ENCODE measurements at places on chromosomes 5 and 9. TPM values are rescaled to one million over a fixed set of nuclear protein-coding genes. Genes with fewer than 3 reads are reported as not detected.

SCGB3A2 gene
- total RNA-seq, result 0.82 TPM

SVEP1 gene
- 1.1 TPM for total RNA-seq

CTXN3 gene
- not detected for total RNA-seq

ANKRD55 gene
- total RNA-seq, result not detected

TXNDC8 gene
- not detected for total RNA-seq

PDLIM7 gene
- 591 TPM for total RNA-seq

TEK gene
- total RNA-seq, result 2.3 TPM

TMEFF1 gene
- 14.8 TPM for total RNA-seq

PRR16 gene
- 9.1 TPM for total RNA-seq

PGM5 gene
- total RNA-seq, result 1.8 TPM

- no peak for DNase-seq
These were observed 700.8 kb downstream of the MAT2B start for GRCh38 chr5:164206196-164206595.

DNA sequence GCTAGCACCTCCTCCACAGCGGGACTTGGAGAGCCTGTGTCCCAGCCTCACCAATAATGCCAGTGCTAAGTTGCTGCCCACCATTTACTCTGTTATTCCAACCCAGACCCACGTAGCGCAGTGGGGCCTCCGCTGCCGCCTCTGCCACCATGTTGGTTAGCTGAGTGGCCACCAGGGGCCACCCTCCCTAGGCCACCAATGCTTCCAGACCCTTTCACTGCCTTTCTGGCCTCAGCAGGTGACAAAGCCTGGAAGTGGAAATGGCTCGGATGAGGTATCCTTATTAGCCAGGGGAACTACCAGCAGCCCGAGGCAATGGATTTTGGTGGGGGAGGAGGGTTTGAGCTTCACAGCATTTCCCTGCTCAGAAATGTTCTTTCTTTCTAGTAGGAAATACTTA lies 110.1 kb downstream of the OSTF1 start:
- no peak for DNase-seq

DNA sequence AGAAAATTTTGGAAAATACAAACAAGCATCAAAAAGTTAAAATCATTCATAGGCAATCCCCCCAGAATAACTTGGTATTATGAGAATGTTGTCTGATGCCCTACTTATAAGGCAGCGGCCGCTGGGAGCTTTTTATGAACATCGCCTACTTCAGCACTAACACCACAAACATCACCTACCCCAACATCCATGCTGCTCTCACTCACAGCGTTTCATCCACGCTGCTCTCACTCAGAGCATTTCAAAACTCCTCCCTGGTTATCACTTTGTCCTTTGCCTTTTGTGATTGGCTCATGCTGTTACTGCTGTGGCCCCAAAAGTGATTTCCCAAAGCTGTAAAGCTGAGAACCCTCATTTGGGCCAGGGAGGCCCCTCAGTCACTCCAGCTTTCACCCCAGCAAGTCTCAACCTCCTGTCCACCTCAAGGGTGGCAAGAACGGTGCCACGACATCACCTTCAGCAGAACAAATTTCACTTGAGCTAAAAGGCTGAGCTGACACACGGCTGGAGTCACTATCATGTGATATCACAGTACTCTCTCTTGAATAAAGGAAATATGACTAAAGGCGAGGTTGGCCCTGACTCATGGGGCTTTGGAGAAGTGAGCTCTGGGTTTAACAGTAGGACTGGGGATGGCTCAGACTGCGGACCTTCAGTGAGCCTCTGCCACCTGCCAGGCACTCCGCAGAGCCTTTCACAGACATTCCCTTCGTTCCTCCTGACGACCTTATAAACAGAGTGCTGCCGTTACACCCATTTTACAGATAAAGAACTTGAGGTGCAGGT lies 25.2 kb downstream of the SHC3 start:
- DNase-seq, result peak; percentile 91

DNA sequence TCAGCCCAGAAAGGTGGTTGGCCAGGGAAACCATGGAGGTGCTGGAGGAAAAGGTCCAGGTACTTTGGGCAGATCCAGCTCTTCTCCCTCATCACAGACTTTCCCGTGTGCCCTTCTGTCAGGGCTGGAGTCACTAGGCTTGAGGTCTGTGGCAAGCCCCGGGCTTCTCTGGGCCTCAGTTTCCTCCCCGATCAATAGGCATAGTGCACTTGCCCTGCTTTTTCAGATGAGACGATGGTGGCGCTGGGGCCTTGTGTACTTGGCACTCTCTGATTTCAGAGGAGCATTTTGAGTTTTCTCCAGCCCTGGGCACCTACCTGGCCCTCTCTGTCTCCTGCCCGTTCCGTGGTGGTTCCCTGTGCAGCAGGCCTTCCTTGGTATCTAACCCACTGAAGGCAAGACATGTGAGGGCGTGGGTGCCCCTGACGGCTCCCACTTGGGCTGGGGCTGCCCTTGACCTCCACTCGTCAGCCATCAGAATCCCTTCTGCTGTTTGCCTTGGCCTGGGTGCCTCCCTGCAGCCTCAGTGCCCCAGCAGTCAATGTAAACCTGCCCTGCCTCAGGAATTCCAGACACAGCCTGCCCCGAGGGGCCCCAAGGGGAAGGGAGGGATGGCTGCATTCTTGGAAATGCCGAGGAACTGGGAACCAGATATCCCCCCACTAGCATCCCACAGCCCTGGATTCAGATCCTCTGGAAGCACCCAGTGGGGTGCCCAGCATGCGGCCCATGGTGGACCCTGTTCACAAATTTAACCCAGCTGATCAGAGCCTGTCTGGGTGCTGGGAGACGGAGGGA lies 66.3 kb upstream of the COL5A1 start:
- DNase-seq, result no peak

GRCh38 chr5:65446682-65447081 lies 35.0 kb downstream of the ADAMTS6 start:
- DNase-seq, result no peak

GRCh38 chr5:90909101-90909503 lies 350.5 kb downstream of the ADGRV1 start:
- peak; percentile 13 for DNase-seq

GRCh38 chr5:128156521-128156920 lies 73.0 kb downstream of the SLC12A2 start:
- DNase-seq, result no peak

- DNase-seq, result peak; percentile 71
These were observed 56.1 kb downstream of the WDR70 start for GRCh38 chr5:37435261-37435660.

DNA sequence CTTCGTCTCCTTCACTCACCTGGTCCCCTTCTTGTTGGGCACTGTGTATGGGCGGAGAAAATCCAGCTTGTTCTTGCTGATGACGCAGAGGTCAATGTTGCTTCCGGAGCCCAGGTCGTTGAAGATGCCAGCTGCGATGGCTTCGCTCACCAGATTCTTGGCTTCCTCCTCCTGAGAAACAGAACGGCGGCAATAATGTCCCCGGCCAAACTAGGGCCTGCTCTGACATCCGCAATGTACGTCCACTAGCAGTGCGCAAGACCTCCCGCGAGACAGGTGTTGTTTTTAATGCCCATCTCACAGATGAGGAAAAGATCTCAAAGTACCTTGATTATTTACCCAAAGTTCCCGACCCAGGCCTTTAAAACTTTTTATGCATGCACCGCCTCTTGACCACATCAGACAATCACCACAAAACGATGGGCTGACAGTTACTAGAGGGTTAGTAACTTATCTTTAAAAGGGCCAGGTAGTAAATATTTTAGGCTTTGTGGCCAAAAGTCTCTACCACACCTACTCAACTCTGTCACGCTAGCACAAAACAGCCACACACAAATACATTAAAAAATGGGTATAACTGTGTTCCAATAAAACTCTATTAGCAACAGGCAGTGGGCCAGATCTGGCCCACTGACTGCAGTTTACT lies 58.4 kb downstream of the PSMB7 start:
- no peak for DNase-seq

DNA sequence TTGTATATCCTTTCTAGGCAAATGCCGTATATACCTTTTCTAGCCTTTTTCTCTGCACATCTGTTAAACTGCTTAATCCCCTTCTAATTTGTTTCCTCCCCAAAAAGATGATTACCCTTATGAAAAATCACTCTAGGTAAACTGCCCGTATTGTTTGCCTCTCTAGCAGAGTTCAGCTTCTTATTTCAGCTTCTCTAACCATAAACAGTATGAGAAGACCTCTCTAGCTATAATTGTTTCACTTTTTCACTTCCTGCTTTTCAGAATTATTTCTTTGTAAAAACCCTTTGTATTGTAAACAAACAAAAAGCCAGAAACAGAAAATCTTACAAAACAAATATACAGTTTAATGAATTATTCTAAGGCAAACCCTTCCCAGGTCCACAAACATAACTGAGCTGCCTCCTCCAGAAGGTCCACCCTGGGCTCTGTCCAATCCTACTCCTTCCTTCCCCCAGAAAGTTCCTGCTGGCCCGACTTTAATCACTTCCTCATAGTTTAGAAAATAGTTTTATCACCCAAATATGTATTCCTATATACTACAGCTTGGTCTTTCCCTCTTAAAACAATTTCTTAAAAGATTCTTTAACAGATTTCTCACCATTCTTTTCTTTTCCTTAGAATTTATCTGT lies 158.1 kb downstream of the FGF1 start:
- no peak for DNase-seq

All from astrocyte (in vitro differentiated cells and primary cell).